ENCODE measurements at places on chromosomes 4 and X. TPM values are rescaled to one million over a fixed set of nuclear protein-coding genes. Genes with fewer than 3 reads are reported as not detected.

Gene PRPS1
- polyA plus RNA-seq, result 41.1 TPM

Gene RAB33A
- polyA plus RNA-seq, result 7.7 TPM

Gene SEPSECS
- polyA plus RNA-seq, result 3.2 TPM

Gene REST
- polyA plus RNA-seq, result 62.7 TPM

All from hepatocyte (in vitro differentiated cells).